Foreskin keratinocyte (primary cell): ENCODE measurements at places on chromosomes 6 and 20.

- DNase-seq: no peak
Measured at GRCh38 chr6:108874470-108875160, 26.4 kb downstream of the ARMC2 start.

DNA sequence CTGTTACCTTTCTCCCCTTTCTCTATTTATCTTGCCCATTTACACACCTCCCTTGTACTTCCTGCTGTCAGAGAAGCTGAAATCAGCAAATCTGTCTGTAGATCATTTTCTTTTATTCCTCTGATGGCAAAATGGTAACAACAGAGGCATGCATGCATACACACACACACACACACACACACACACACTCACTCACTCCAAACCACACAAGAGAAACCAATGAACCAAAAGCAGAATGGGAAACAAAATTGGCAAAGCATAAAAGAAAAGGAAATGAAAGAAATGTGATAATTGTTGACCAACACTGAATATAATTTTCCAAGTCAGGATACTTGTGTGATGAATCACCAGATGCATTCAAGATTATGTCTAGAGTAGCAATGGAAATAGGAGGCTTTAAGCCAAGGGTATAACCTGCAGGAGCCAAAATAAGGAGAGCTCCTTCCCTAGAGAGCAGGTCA, 172.4 kb downstream of the PLCB4 start:
- DNase-seq: peak; percentile 74

- DNase-seq: no peak
Measured at GRCh38 chr6:136090929-136091328, 159.2 kb downstream of the MTFR2 start.

GRCh38 chr20:62064770-62065673, 659 bp downstream of the TAF4 start:
- DNase-seq: no peak

DNA sequence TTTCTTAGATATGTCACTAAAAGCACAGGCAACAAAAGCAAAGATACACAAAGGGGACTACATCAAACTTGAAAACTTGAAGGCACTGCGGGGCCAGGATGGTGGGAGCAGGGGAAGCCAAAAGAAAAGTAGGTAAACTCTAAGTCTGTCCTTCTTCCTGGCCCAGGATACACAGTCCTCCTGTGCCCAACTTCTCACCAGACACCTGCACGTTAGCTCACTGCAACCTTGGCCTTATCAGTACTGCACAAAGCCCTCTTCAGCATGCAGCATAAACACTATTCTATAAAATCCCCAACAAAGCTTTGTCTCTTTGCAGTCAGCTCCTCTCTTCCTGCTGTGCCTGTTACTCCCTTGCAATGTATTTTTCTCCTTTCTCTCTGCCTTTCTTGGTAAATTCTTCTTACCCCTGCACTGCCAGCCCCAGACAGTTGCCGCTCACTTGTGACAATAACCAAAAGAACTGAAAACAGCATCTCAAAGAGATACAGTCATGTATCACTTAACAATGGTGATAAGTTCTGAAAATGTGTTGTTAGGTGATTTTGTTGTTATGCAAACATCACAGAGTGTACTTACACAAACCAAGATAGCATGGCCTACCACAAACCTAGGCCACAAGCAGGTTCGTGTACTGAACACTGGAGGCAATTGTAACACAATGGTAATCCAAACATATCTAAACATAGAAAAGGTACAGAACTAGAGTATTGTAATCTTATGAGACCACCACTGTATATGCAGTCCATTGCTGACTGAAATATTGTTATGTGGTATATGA, 51.2 kb downstream of the NINL start:
- DNase-seq: no peak

GRCh38 chr6:12537389-12537788, 179.2 kb upstream of the PHACTR1 start:
- DNase-seq: no peak

DNA sequence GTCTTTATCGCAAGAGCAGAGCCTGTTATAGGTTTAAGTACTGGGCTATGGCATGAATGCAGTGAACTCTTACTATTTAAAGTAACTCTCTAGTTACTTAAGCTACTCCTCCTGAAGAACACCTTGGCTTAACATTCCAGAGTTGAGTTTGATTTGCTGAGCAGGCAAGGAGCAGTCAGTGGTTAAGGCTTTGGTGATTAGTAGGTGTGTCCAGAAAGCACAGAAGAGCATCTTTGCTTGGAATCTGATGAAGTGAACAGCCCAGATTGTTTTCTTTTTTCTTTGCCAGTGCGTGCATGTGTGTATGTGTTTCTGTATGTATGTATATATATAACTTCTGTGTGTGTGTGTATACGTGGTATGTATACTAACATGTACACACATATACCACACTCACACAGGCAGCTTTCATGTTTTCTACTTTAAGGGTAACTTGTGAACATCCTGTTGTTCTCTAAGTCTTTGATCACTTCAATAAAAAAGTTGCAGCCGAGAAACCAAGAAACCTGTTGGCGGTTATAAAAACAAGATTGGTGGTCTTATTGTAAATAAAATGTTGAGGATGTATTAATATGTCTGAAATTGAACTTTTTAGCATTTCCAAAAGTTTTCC, 56.2 kb upstream of the TULP4 start:
- DNase-seq: no peak

- DNase-seq: peak; percentile 66
Measured at GRCh38 chr6:124487623-124488431, 474.4 kb upstream of the RNF217 start.

DNA sequence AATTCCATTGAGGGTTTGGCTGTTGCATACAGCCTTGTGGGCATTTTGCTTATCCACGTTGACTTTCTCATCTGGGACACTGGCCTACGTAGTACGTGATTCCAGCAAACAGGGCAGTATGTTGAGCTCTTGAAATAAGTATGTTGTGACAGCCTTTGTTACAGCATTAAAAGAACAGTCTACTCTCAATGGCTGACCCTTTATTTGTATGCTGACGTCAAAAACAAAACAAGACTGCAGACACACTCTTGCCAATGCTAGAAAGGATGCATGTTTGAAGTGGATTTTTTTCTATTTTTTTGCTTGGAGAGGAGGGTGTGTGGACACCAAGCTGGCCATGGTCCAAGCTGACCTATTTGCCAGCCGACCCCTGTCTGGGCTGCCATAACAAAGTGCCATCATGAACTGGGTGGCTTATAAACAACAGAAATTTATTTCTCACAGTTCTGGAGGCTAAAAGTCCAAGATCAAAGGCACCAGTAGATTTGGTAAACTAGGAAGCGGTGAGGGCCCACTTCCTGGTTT, 10.8 kb upstream of the SNHG17 start:
- DNase-seq: no peak

- no peak for DNase-seq
Measured at GRCh38 chr6:84242265-84242664, 14.8 kb upstream of the CEP162 start.

DNA sequence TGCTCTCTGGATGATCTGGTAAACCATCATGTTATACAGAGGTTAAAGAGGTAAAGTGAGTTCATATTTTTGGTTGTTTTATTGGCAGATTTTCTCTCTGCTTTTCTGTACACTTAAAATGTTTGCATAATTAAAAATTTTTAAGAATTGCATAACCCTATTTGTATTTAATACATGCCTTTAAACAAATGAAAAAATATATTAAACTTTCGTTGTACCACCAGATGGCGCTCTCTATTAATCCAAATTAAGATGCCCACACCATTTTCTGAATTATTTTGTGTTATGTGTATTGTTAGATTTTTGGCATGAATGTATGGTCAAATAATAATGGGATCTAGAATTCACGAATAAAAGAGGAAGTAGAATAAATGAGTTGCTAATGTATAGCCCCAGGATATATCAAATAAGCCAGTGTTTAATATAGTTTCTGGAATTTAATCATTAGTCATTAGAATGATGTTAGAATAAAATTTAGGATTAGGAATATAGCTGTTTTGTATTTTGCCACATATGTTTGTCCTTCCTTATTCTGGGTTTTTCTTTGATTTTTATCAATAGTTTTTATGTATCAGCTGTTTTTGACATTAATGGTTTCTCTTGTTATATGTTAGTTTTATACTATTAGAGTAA, 38.9 kb downstream of the SMAP1 start:
- peak; percentile 15 for DNase-seq

DNA sequence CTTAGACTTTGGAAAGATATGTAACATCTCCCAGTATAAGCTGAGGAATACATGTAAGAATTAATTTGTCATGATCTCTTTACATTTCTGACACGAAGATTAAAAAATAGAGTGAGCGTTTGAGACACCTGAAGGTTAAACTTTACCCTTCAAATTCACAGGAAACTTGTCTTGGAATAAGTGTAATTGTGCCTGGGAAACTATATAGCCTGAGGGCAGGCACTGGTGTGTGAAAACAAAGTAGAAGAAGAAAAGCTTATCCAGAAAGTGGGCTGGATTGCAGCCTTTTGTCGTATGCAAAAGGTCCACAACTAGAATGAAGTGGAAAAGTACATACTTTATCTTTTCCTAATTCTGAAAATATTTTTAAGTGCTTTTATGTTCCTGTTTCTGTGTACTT, 275.7 kb upstream of the TCF21 start:
- DNase-seq: no peak
